ENCODE measurements at places on chromosomes 7 and 10.

GRCh38 chr7:75656740-75657139 is 82.0 kb downstream of the HIP1 start:
- no peak for DNase-seq

DNA sequence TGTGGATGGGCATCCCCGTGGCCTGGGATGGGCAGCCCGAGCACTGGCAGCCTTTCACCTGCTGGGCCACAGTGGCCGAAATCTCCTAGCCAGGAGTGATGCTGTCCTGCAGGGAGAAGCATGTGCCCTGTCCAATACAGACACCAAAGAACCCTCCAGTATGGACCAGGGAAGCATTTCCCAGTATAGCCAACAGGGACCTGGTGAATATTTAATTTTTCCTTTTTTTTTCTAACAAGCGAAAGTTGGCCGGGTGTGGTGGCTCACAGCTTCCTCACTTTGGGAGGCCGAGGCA is 11.0 kb downstream of the IMPDH1 start:
- DNase-seq, result no peak

DNA sequence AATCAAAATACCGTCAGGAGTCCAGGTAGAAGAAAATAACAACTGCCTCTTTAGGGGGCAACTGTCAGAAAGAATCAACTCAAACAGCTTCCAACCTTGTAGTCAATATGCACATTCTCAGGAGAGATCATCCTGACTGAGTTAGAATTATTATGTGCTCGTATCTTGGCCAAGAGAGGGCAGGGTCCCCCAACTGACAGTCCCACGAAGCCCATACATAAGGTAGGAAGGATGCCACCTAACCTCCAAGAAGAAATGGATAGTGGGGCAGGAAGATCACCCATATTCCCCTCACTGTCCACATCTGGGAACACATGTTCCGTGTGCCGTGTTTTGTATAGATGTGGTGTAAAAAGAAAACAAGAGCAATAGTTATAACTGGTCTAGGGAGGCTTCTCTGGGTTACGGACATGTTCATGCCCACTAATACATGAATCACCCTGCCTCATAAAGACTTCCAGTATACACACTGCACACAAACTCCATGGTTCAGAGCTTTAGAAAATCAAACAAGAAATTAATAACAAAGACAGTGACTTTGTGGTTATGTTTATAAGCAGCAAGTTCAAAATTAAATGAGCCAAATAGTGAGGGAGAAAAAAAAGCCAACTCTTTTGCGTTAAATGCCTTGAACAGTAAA is 295.6 kb downstream of the FGFR2 start:
- DNase-seq, result no peak

DNA sequence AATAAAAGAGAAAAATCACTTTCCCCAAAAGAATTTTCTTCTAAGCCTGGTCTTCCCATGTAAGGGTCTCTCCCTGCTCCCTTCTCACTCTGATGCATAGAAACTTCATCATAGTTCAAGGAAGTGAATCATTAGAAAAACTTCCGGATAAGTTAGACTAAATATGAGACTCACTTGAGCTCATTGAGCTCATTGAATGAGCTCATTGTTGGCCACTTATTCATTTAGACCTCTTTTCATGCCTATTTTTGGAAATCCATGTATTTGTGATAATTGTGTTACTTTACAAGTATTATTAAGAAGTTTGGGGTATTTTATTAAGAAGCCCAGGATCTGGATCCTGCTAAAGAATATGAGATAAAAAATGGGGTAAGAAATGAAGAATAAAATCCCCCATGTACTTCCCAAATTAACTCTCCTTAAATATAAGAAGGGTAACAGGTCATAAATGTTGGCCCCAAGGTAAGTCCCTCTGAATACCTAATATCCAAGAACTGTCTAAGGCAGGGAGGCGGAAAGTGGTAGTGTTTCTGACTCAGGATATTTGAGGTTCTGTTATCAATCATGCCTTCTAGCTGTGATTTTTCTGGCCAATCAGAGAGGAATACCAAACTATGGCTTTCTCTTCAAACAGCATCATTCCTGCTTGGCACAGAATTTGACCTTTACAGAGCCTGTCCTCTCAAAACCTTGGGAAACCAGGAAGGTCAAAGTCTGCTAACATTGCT is 236.5 kb upstream of the PTN start:
- no peak for DNase-seq

DNA sequence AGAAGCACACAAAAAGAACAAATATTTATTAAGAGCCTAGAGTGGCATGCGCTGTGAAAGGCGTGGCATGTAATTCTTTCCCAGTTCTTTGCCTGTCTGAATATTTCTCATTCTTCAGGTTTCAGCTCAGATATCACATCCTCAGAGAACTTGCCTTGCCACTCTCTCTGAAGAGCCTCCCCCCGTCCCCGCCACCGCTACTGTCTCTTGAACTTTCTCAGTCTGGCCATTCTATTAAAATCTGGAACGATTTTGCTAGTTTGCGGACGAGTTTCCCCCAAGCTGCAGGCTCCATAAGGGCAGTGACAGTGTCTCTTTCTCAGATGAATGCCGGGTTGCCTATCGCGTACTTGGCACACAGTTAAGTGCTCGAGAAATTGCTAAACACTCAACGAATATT is 787 bp upstream of the PLEKHA1 start:
- DNase-seq, result no peak

DNA sequence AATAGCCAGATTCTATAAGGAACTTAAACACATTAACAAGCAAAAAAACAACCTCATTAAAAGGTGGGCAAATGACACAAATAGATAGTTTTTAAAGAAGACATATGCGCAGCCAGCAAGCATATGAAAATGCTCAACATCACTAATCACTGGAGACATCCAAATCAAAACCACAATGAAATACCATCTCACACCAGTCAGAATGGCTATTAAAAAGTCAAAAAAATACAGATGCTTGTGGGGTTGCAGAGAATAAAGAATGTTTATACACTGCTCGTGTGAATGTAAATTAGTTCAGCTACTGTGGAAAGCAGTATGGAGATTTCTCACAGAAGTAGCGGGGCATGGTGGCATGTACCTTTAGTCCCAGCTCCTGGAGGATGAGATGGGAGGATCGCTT is 164.0 kb downstream of the CHRM2 start:
- DNase-seq, result no peak
